ENCODE measurements at places on chromosomes 11 and 22. TPM values are rescaled to one million over a fixed set of nuclear protein-coding genes. Genes with fewer than 3 reads are reported as not detected.

MYRF gene
- 23.1 TPM for total RNA-seq

OR51M1 gene
- not detected for total RNA-seq

DRAP1 gene
- 225 TPM for total RNA-seq

CHRM4 gene
- 0.58 TPM for total RNA-seq

CALCB gene
- total RNA-seq: 0.09 TPM

C11orf91 gene
- total RNA-seq: 1.8 TPM

P2RY6 gene
- 14.0 TPM for total RNA-seq

OR8A1 gene
- not detected for total RNA-seq

CARD10 gene
- 38.4 TPM for total RNA-seq

UPK3A gene
- total RNA-seq: not detected

NXPE2 gene
- not detected for total RNA-seq

CXCR5 gene
- total RNA-seq: 0.08 TPM

MPZL2 gene
- total RNA-seq: not detected

TMEM218 gene
- total RNA-seq: 21.8 TPM

VSIG2 gene
- total RNA-seq: not detected

MMP13 gene
- total RNA-seq: not detected

PPM1F gene
- 15.2 TPM for total RNA-seq

TMEM80 gene
- 9.2 TPM for total RNA-seq

LMO1 gene
- total RNA-seq: 2.3 TPM

GANAB gene
- total RNA-seq: 238 TPM

MYBPC3 gene
- total RNA-seq: 0.07 TPM

RFPL2 gene
- 0.07 TPM for total RNA-seq

OR56B4 gene
- not detected for total RNA-seq

AQP11 gene
- total RNA-seq: 2.7 TPM

TESMIN gene
- total RNA-seq: 5.9 TPM

MB gene
- 6.7 TPM for total RNA-seq

SHISAL1 gene
- total RNA-seq: 6.7 TPM

PDGFD gene
- 7.7 TPM for total RNA-seq

RAB38 gene
- 0.83 TPM for total RNA-seq

TP53AIP1 gene
- not detected for total RNA-seq

GRIK4 gene
- not detected for total RNA-seq

RIBC2 gene
- total RNA-seq: 3.1 TPM

PDE2A gene
- total RNA-seq: 1.2 TPM

LMNTD2 gene
- total RNA-seq: 2.5 TPM

SYT13 gene
- total RNA-seq: 8.1 TPM

OR8D1 gene
- total RNA-seq: not detected

MFRP gene
- total RNA-seq: not detected

NPAS4 gene
- not detected for total RNA-seq

TMEM121B gene
- 0.16 TPM for total RNA-seq

Measured in A549 treated with CORT108297 at 1 μM for 4 hours (cell line).